Nucleus accumbens (tissue), 56 donors: ENCODE measurements at places on chromosomes 5 and 9.

DNA sequence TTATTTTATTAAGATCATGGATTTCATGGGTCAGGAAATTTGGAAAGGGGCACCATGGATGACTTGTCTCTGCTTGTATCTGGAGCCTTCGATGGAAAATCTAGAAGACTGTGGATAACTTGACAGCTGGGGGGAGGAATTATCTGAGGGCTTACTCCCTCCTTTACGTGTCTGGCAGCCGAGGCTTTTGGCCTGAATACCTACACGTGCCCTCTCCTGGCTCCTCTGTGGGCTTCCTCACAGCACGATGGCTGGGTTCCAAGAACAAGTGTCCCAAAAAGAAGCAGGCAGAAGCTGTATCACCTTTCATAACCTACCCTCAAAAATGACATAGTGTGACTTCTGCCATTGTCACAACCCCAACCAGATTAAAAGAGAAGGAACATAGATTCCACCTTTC is 228.9 kb downstream of the GRIA1 start:
- no peak for DNase-seq

DNA sequence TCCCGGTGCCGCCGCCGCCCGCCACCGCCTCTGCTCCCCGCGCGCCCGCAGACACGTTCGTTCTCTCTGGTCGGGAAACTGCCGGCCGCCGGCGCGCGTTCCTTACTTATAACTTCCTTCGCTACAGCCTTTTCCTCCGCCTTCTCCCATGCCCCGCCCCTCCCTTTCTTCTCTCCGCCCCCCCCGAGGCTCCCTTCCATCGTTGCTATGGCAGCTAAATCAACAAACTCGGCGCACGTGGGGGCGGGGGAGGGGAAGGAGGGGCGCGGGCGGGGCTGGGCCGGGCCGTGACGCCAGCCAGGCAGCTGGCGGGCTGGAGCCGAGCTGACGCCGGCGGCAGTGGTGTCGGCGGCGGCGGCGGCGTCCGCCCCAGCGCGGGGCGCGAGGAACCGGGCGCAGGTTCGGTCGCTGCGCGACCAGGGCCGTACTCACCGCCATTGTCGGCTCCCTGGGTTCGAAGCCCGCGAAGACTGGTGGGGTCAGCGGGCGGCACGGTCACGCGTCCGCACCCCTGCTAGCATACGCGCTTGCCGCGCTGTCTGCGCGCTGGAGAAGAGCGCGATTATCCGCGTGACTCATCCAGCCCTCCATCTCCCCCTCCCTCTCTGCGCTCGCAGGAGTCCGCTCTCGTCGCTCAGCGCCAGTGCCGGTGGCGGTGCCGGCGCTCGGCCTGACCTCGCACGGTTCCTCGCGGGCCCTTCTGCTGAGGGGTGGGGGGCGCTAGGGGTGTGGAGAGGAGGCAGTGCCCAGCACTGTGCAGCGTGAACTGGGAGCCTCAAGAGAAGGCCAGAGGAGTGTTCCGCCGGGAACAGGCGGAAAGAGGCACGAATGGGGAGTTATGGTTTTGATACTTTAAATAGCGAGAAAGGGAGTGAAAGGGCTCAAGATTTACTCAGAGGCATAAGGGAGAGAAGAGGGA is at the start of gene KLF4:
Gene KLF4, minus strand, starts transcription at position 83 of the 919 bp plus-strand sequence. CDS start 597 bp downstream, outside the sequence.
- peak; percentile 82 for DNase-seq

DNA sequence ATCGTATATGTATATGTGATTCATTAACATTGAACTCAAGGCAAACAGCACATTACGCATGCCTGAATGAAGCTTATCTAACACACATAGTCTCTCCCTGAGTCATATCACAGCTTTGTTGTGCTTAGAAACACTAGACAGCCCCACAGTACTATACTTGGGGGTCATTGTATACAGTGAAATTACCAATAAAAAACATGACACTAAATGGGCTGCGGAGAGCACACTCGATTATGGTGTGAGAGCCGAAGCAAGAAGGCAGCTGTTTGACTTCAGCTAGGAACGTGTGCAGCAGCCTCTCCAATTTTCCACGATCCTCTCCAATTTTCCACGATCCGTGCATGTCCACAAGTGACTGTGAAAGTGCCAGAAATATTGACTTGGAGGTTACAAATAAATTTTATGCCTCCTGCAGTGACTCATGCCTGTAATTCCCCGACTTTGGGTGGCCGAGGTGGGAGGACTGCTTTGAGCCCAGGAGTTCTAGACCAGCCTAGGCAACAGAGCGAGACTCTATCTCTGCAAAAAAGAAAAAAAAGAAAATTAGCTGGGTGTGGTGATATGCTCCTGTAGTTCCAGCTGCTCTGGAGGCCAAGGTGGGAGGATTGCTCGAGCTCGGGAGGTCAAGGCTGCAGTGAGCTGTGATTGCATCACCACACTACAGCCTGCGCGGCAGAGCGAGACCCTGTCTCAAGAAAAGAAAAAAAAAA is 102.4 kb downstream of the DAPK1 start:
- DNase-seq, result no peak

GRCh38 chr5:148912146-148912545 is 85.7 kb downstream of the ADRB2 start:
- DNase-seq, result no peak

DNA sequence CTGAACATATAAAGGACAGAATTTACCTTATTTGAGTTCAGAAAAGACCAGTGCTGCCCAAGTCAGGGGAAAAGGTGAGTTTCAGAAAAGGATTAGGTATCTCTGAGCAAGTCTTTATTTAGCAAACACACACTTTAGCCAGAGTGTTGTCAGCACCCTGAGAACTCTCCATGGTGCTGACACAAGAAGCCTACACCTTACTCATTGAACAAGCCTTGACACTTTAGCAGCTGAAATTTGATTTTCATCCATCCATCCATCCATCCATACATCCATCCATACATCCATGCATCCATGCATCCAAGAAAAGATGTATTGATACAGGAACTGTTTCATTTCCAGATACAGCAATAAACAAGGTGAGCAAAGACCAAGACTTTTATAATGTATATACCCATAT is 311.2 kb downstream of the TRIM32 start:
- DNase-seq, result no peak

DNA sequence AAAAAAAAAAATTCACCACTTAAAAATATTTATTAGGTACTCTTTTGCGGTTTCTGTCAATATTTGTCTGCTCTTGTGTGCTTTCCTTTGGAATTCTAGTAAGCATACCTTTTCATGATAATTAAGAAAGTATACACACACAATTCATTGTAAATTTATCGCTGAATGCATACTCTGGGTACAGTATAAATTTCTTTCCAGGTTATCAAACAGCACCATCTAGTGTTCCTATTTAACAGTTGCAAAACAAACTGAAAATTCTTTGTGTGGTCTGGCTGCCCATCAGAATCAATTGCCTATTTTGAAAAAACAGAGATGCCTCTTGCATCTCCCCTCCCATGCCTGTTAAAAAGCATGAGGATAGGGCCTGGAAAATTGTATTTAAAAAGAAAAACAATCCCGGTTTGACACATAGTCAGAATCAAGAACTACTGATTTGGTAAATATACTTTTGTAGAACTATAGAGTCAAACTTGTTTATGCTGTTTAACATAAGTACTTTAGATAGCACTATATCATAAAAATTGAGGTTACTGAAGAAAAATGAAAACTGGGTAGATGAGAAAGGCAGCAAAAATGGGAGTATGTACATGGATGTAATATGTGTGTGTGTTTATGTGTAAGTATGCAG is 16.2 kb downstream of the PGGT1B start:
- no peak for DNase-seq

GRCh38 chr5:35598707-35599370 is 18.8 kb upstream of the SPEF2 start:
- DNase-seq, result no peak

DNA sequence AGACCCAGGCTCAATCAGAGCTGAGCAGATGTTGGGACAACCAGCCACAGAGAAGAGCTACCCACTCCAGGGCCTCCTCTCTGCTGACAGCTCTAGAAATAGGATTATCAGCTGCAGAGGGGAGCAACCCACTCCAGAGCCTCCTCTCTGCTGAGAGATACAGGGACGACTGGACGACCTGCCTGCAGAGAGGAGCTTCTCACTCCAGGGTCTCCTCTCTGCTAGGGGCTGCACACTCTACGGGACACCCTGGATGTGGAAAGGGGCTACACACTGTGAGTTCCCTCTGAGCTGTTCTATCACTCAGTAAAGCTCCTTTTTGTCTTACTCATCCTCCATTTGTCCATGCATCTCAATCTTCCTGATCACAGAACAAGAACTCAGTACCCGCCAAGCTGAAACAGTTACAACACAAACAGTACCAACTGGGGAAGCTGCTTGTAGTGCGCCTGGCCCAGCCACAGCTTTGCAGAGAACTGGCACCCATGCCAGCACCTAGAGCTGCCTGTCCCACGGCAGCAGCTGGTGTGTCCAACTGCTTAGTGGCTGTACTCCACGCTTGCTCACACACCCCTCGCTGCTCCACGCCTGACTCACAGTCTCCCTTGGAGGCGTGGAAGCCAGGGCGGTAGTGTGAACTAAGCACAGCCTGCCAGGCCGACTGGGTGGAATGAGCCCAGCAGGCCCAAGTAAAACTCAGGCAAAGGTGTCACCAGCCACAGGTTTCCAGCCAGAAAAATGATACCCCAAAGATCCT is 56.8 kb downstream of the PRELID2 start:
- no peak for DNase-seq

- peak; percentile 10 for DNase-seq
These were observed 87.7 kb downstream of the ENTREP1 start for GRCh38 chr9:69412741-69413150.

- DNase-seq, result no peak
These were observed 792 bp downstream of the NTMT1 start for GRCh38 chr9:129626625-129627284.

- peak; percentile 84 for DNase-seq
These were observed 15.6 kb downstream of the DNM1 start for GRCh38 chr9:128218518-128219389.

GRCh38 chr5:98923966-98924365 is 4.8 kb downstream of the CHD1 start:
- no peak for DNase-seq

DNA sequence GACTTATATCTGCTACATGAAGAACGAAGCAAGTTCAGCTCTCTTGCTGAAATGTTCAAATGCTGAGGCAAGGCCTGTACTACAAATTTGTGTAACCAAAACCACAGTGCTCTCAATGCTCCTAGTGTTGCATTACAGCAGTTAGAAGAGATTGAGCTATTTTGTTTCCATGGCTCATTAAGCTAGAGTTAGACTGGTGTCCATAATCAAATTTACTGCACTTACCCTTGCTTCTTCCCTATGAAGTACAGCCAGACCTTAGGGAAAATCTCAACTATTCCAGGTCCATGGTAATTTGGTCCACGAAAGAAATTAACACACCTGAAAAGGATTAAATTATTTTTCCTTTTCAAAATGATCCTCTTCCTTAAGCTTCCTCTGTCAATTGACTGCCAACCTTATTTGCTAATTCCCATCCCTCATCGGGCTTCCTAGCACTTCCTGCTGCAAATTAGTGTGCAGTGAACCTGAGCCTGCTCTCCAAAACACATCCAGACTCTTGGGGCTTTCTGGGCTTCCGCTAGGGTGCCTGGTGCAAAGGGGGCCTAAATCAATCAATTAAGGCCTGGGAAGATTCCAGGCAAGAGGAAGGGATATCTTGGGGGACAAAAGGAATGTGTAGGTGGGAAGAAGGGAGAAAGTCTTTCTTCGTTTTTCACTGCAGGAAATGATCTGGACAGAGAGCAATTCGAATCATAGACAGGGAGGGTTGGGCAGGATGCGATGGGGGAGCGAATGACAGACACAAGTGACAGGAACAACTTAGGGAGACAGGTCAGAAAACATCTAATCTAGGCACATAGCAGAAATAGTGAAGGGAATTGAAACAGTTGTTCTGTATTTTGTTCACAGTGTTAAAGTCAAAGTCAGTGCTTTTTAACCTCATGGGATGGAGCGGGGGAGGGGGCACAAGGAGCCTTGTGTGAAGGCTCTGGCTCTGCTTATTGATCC is 542.4 kb downstream of the RAB3C start:
- DNase-seq, result no peak

DNA sequence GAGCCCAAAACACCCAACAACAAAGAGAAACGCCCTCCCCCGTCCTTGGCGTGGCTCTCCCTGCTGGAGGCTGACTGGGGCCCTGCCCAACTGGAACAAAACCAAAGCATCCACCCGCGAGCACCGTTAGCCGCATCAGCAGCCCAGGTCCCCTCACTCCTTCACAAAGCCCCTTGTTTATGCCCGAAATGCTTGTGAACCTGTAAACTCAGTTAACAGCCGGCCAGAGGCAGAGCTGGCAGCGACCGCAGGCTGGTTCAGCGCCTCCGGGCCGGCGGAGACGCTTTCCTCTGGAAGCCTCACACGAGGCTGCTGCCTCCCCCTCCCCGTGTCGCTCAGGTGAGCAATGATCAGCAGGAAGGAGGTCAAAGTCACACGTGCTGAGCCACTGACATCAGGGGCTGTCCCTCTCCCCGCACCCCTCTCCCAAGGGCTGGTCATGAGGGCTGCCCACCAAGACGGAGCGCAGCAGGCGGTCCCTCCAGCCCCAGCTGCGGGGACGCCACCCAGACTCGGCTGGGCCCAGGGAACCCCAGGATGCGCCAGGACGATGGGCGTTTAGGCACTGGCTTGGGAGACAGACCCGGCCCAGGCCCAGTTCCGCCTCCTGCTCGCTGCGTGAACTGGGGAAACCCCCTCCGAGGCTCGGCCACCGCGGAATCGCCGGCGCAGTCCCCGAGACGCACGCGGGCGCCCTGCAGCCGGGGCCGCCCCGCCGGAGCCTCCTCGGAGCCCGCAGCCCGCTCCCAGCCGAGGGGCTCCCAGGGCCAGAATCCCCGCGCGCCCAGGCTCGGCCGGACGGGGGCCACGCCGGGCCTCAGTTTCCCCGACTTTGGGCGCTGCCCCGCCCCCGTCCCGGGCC is 563 bp downstream of the SNAPC4 start:
- no peak for DNase-seq

- no peak for DNase-seq
These were observed 8.7 kb upstream of the INSYN2B start for GRCh38 chr5:169988947-169989346.

DNA sequence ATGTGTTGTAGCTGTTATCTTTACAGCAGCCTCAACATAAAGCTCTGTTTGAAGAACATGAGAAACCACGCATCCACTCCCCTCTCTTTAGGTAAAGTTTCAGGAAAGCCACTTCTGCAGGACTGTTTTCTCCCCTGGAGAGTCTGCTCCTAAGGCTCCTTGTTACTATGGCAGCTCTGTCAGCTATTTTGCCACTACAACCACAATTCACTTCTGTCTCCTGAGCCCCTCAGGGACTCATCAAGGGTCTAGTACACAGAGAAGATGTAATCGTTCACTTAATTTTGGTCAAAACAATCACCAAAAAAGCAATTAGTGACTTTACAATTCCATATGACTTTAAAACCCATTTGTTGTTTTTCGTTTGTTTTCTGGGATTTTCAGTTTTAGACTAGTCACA is 157.7 kb downstream of the FBN2 start:
- no peak for DNase-seq
